NCI-H2081 treated with DMSO at 0.1 percent for 48 hours (cell line): ENCODE measurements at places on chromosomes 3 and 15.

DNA sequence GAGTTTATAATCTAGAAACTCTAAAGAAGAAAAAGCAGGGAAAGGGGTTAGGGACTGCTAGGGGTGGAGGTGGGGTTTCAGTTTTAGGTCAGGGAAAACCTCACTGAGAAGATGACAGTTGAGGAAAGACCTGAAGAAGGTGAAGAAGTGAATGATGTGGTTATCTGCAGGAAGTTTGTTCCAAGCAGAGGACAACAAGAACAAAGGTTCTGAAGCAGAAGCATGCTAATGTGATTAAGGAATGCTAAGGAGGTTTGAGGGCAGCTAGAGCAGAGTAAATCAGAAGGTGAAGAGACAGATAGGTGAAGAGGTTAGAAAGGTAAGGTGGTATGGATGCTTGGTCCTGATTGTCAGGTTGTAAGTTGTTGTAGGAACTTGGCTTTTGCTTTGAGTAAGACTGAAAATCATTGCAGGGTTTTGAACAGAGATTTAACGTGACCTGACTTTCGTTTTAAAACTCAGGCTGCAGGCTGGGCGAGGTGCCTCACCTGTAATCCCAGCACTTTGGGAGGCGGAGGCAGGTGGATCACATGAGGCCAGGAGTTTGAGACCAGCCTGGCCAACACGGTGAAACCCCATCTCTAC is 8.6 kb downstream of the OXSR1 start:
- no peak for DNase-seq

GRCh38 chr3:148089171-148089570 is 608.5 kb upstream of the AGTR1 start:
- DNase-seq = no peak

DNA sequence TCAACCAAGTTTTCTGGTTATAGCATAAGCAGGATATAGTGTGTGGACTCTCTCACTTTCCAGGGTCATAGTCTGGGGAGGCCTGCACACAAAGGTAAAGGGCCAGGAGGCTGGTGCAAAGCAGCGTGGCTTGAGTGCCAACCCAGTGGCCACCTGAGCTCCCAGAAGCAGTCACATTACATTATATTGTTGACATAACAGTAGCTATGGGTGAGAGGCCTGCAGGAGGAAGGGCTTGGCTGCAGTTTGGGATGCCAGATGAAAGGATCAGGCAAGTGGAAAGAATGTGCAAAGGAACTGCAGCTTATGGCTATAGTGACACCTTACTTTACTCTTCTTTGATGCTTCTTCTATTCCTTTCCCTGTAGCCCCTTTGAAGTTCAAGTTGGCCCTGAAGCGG is 96.5 kb downstream of the FLNB start:
- no peak for DNase-seq

- DNase-seq = no peak
These were observed 55.8 kb downstream of the POLR2M start for GRCh38 chr15:57762302-57762701.

DNA sequence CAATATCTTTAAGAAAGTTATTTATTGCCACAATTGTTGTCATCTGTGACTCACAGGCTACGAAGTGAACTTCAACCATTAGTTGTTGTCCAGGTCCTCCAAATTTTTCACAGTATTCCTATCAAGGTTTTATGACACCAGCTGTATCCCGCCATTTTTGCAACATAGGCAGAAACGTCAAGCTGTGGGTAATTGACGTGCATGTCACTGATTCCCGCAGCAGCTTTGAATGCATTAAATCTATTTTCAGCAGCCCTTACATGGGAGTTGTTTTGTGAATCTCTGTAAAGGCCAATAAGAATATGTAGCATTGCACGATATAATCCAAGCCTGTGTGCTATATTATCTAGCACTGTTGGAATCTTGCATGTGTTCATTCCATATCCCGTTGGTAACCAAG is 109.1 kb upstream of the TOPAZ1 start:
- DNase-seq = no peak

DNA sequence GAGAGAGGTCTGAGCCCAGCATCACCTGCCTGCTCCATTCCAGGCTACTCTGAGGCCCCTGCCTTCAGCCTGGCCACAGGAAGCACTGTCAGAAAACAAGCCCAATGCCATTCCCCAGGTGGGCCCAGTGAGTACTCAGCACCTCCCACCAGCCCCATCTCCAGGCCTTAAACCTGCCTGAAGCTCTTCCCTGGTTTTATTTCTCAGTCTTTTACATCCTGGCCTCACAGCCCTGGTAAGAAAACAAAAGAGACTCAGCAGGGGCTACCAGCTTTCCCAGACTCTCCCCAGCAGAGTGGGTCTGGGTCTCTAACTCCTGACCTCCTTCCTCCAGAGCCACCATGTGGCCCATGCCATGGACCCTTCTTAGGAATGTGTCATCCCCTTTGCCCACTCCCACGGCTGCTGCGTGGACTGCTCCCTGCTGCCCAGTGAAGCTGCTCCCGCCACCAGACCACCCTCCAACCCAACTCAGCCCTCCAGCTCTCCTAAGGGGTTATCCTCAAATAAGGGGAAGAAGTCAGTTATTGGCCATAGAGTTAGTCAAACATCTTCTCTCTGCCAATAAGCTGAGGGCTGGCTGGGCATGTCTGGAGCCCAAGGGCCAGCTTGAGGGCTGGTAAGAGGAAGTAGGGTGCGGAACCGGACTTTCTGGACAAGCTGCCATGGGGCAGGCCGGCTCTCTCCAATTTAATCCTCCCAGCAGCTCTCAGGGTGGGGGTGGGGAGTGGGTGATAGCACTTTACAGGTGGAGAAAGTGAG is 116.7 kb upstream of the LINGO1 start:
- no peak for DNase-seq

- DNase-seq = no peak
These were observed 132.1 kb downstream of the IL1RAP start for GRCh38 chr3:190645932-190646460.

DNA sequence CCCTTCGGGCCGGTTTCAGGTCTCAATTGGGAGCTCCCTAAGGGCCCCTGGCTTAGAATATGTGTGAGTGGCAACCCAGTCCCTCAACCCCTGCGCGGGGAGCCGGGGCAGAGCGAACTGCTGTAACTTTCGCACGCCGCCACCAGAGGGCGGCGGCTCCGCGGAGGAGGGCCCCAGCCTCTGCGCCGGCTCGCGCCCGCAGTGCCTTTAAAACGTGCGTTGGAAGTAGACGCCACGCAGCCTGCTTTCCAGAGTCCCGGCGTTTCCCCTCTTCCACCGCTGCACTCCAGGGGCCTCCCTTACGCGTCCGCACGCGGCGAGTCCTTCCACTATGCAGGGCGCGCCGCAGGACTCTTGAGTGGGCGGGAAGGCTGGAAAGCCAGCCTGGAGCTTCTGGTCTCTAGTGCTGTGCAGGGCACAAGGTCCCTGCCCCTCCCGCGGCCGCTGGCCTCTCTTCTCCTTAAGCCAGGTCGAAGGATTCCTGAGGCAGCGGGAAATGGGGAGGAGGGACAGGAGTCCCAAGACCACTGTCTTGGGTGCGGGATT is 23.7 kb upstream of the RNU6-1 start:
- DNase-seq = peak; percentile 21

DNA sequence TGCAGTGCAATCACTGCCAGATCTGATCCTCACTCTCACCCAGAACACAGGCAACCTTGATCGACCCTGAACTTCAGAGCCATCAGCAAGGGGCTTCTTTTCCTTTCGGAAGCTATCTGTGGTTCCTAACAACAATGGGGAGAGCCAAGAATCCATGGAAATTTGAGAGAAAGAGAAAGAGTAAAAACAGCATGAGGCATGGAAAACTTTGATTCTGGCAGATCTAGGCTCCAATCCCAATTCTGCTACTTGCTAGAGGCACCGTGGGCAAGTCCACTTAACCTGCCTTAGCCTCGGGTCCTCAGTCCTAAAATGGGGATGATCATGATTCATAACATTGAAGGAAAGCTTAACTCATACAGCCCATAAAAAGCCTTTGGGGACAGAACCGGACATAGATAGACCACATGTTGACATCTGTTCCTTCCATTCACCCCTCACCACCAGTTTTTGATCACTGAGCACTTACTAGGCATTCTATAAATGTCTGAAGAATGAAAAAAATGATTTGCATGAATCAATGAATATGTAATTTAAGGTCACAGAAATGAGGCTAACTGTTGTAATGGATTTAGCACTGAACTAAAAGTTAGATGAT is 605.7 kb upstream of the CFAP20DC start:
- no peak for DNase-seq

DNA sequence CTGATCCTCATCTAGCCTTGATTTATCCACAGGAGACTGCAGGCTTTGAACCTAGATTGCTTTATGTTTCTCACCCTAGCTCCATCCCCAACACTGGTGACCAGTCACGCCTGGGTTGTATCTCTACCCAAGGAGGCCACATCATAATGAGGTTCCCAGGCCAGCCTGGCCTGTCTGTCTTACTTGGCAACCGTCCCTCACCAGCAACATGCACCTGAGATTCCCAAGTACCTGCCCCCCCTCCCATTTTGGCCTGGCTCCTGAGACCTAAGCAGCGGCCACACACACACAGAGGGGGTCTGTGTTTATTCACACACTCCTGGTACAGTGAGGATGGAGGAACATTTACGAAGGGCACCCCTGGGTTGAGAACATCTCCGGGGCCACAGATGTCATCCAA is 2.4 kb downstream of the CAMK2N2 start:
- no peak for DNase-seq

- DNase-seq = no peak
These were observed 49.4 kb upstream of the GSK3B start for GRCh38 chr3:120143676-120144075.

GRCh38 chr3:52106951-52107611 is 47.1 kb downstream of the POC1A start:
- DNase-seq = no peak

DNA sequence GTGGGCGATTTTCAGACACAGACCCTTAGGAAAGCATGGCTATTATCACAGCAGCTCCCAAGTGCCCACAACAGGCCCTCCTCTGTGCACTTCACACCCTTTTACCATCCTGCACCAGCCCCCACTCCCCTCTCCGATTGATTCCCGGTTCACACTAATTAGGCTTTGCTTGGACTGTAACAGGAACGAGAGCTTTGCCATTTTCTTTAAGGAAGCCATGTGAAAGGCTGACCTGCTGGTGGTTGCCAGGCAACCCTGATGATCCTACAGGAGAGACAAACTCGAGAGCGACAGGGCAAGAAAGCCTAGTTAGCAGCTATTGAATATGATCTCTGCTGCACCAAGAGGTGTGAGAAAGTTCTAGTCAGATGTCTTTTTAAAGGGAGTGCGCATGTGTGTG is 28.2 kb upstream of the DET1 start:
- DNase-seq = no peak

GRCh38 chr3:16728770-16729745 is 123.8 kb upstream of the DAZL start:
- DNase-seq = no peak

DNA sequence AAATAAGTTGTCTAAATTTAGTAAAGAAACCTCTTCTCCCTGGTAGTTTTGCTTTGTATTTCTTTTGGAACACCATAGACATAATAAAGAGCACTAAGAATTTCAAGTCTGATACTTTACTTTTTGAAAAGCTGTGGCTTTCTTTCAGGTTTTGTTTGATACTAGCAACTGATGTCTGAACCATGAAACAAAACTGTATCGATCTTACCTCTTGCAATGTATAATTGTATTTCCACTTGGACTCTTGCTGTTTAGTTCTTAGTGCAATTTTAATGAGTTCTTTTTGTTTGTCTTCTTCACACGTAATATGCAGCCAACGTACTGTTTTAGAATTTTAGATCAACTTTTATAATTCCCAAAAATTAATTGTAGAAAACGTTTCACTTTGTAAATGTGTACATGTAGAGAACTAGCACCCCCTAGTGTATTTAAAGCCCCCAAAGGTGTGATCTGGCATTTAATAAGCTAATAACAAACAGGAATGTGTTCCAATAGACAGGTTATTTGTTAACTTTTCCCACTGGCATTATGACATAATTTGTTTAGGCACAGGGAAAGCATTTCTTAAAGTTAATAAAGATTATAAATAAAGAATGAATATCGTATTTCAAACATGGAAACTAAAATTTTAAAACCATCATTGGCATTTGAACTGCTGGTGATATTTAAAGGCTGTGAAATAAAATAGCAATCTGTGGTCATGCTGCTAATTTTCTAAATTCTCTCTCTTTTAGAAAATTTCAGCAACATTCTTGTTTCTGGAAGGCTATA is 289.1 kb upstream of the DNAJC19 start:
- DNase-seq = no peak

- DNase-seq = no peak
These were observed 61.2 kb downstream of the SENP2 start for GRCh38 chr3:185647134-185647879.

DNA sequence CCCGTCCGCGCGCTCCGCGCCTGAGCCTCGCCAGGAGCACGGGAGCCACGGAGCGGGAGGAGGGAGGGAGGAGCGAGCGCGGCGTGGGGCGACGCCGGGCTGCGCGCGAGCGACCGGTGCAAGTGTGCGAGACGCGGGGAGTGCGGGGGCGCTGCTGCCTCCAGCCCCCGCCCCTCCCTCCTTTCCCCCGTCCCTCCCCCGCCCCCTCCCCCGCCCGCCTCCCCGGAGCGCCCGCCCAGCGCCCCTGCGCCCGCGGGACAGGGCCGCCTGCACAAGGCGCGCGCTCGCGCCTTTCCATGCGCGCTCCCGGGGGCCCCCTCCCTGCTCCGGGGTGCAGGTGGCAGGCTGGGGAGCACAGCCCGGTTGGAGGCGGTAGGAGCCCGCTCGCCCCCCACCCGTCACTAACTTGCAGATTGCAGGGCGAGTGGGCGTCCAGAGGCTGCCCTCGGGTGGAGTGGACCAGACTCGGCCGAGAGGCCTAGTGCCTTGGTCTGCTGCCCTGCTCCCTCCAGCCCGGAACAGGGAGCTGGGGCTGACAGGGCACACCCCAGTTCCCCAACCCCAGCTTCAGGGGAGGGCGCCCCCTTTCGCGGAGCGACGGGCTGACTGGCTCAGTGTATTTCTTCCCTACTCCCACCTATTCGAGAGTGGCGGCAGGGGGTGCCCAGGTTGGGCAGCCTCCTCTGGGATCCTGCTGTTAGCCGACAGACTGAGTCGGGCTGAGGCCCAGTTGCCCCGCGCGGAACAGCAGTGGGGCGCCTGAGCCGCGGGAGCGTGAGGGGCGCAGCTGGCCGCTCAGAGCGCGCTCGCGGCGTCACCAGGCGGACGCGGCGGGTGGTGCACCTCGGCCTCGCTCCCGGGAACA is at the start of gene WNT7A:
Gene WNT7A, minus strand, starts transcription at position 126 of the 865 bp plus-strand sequence. CDS start 255 bp downstream, outside the sequence.
- no peak for DNase-seq

DNA sequence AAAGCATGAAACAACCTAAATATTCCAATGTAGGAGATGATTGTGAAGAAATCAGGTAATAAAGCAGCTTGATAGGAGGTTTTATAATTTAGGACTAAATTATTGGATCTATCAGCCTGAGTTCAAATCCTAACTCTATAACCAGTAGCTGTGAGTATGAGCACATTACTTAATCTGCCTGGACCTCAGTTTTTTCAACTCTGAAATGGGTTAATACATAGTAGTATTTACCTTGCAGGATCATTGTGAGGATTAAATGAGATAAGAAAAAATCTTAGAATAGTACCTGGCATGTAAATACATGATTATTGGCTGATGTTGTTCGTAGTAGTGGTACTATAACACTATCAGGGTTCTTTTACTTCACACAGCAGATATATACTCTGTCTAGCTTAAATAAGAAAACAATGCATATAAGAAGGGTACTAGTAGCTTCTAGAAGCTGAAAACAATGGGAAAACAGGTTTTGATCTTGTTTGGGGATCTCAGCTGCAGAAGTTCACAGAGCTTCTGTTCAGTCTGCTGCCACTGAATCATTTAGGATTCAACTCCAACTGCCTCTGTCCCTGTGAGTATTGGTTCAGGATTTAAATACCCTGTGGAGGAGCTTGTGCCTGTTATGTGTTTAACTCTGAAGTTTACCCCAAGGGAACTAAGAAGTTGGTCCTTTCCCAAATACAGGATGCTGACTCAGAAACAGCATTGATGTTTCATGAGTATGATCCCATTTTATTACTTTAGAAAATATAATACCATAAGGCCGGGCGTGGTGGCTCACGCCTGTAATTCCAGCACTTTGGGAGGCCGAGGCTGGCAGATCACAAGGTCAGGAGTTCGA is 34.2 kb downstream of the KAT2B start:
- DNase-seq = no peak
